NCI-H460 (cell line): ENCODE measurements at places on chromosomes 4 and X.
A peak's percentile ranks its signal among the peaks of the same experiment; 100 is the strongest.

GRCh38 chr4:179095585-179096221 lies 1653.5 kb upstream of the AGA start:
- DNase-seq, result peak; percentile 38

GRCh38 chr4:110452546-110452945 lies 23.4 kb upstream of the ENPEP start:
- DNase-seq, result no peak

GRCh38 chr4:165678936-165679325 lies 194.1 kb upstream of the TLL1 start:
- DNase-seq, result no peak

- no peak for DNase-seq
Measured at GRCh38 chrX:16953606-16954211, 7.3 kb downstream of the REPS2 start.

DNA sequence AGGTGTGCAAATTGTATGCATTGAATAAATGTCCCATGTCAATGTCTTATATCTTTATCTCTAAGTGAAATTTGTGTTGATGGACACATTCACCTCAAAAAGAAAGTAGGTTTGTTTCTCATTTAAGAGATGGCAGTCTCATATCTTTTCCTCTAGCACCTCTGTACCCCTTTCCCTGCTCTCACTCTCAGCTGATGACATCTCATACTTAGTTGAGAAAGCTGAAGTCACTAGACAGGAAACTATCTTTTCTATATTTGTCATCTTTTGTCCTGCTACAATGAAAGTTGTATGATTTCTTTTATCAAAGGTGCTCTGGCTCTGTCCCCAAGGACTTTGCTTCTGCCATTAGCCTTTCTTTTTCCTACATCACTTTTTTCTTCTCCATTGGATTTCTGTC lies 84.0 kb upstream of the GRPR start:
- DNase-seq, result no peak
